ENCODE measurements at places on chromosomes 5 and 9. TPM values are rescaled to one million over a fixed set of nuclear protein-coding genes. Genes with fewer than 3 reads are reported as not detected.

- H3K27ac ChIP-seq: no peak overlapping the region
- no peak overlapping the region for H3K4me3 ChIP-seq
- H3K36me3 ChIP-seq: no peaks in the 10 kb centered on the region
- peaks cover 8% of the 10 kb centered on the region for H3K4me1 ChIP-seq
- DNase-seq: no peak
Observed at GRCh38 chr5:90308787-90309585, 100.6 kb downstream of the CETN3 start.

Gene GPR151
- not detected for total RNA-seq

Gene IFNA21
- not detected for total RNA-seq

Gene SLIT3
- 48.5 TPM for total RNA-seq

DNA sequence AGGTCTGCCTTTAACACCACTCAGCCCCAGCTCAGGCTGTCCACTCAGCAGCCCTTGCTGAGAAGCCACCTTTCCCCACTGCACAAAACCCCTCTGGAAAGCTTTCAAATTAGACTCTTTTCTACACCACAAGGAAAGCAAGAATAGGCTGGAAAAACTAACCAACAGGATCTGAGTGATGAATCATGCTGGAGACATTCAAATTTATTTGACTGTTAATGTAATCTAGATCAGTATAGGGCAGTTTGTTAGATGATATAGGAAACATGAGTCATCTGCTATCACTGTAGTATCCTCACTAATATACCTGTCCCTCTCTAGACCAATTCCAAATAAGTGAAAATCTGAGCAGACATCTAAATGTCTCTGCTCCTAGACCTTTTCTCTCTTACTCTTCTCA, 127.8 kb upstream of the PAM start:
- H3K4me3 ChIP-seq: no peak overlapping the region
- no peak for DNase-seq
- H3K27me3 ChIP-seq: no peaks in the 10 kb centered on the region
- no peaks in the 10 kb centered on the region for H3K36me3 ChIP-seq
- H3K4me1 ChIP-seq: peaks cover 12% of the 10 kb centered on the region

DNA sequence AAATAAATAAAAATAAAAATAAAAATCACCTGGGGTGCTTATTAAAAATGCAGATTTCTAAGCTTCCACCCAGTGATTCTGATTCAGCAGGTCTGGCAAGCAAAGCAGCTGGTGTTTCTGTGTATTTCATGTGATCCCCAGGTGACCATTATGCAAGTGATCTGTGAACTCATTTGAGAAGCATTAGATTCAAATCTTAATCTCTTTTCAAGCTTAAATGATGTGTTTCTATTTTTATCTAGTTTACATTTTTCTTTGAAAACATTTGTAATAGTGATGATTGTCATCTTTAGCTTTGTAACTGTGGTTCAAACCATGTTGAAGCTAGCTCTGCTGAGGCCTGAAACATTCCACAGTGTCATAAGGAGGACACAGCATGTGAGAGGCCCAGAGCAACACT, 804.8 kb upstream of the ZNF608 start:
- H3K36me3 ChIP-seq: no peaks in the 10 kb centered on the region
- no peak overlapping the region for H3K27ac ChIP-seq
- peaks cover 21% of the 10 kb centered on the region for H3K4me1 ChIP-seq
- DNase-seq: no peak
- no peak overlapping the region for H3K4me3 ChIP-seq
- no peaks in the 10 kb centered on the region for H3K27me3 ChIP-seq

GRCh38 chr5:168404365-168404764, 81.9 kb upstream of the RARS1 start:
- H3K4me3 ChIP-seq: no peak overlapping the region
- no peak overlapping the region for H3K27ac ChIP-seq
- no peaks in the 10 kb centered on the region for H3K36me3 ChIP-seq
- no peaks in the 10 kb centered on the region for H3K27me3 ChIP-seq

GRCh38 chr5:172795318-172795977, 24.5 kb upstream of the DUSP1 start:
- no peak overlapping the region for H3K4me3 ChIP-seq
- peak overlapping the region; percentile 35 for H3K27ac ChIP-seq
- no peaks in the 10 kb centered on the region for H3K27me3 ChIP-seq
- no peaks in the 10 kb centered on the region for H3K4me1 ChIP-seq
- no peaks in the 10 kb centered on the region for H3K36me3 ChIP-seq
- DNase-seq: peak; percentile 99

DNA sequence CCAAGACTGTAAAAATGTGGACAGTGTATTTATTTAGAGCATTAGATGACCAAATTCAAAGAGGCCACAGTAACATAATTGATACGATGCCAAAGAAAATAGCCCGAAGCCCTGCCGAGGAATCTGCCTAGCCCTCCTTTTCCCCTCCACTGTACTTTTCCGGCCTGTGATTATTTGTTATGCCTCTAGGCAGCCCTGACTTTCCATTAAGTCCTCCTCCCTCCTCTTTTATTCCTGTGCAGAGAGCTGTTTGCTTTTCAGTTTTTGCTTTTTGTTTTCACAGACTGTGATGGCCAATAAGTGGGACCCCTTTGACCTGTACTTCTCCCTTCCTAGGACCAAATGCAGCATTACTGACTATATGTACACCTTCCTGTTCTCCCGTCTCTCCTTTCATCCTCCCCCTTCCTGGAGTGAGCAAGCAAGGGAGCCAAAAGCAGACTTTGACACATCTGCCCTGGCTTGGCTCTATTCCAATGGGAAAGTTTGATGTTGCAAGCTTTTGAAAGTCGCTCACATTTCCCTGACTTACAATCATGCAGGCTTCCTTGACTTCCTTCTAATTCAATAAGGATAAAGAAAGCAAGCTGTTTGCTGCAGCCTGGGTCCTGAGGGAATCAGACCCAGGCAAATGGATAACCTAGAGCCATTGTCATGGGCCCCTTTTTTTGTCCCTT, 76.1 kb downstream of the NREP start:
- H3K4me3 ChIP-seq: no peak overlapping the region
- H3K27me3 ChIP-seq: no peaks in the 10 kb centered on the region
- H3K27ac ChIP-seq: peak overlapping the region; percentile 65
- H3K36me3 ChIP-seq: no peaks in the 10 kb centered on the region
- DNase-seq: peak; percentile 98

Gene DOCK8
- total RNA-seq: 24.5 TPM

DNA sequence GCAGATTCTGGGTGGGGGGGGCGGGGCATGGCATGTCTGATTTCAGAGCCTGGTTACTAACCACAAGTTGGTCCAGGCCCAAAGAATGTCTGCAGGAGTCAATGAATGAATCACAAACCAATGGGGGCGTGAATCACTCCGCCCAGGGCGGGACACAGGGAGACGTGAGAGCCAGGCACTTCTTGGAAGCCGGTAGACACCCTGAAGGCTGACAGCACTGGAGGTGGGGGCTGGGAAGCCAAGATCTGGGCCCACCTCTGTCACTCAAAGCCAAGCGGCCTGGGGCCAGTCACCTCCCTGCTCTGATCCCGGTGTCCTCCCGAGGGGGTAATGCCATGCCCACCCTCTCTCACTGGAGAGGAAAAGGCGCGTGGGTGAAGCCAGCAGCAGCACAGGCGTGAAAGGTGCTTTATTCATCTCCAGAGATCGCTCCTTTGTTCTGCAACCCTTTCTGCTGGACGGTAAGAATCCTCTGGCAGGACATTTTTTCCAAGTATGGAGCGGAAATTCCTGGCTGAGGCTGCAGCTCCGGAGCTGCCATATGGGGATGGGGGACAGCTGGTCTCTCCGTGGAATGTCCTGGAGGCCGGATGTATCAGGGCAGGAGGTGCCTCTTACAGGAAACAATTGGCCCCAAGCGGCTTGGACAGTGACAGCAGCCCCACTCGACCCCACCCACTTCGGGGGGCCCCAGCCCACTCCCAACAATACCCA, 85.0 kb downstream of the STK10 start:
- peak; percentile 95 for DNase-seq
- H3K27me3 ChIP-seq: no peaks in the 10 kb centered on the region
- peak overlapping the region; percentile 43 for H3K27ac ChIP-seq

GRCh38 chr9:35649431-35650340, 1.0 kb downstream of the SIT1 start:
- H3K27ac ChIP-seq: peak overlapping the region; percentile 4
- H3K27me3 ChIP-seq: no peaks in the 10 kb centered on the region
- no peaks in the 10 kb centered on the region for H3K4me1 ChIP-seq
- no peak for DNase-seq
- H3K4me3 ChIP-seq: no peak overlapping the region

Gene TSLP
- 2.0 TPM for total RNA-seq

- H3K36me3 ChIP-seq: no peaks in the 10 kb centered on the region
- no peak overlapping the region for H3K4me3 ChIP-seq
- no peaks in the 10 kb centered on the region for H3K4me1 ChIP-seq
Observed at GRCh38 chr9:126318858-126319257, 7.8 kb upstream of the MVB12B start.
